A549 treated with CpdA at 1 μM for 4 hours (cell line): ENCODE measurements at places on chromosomes 4 and X. TPM values are rescaled to one million over a fixed set of nuclear protein-coding genes. Genes with fewer than 3 reads are reported as not detected.

SOWAHD gene
- total RNA-seq: 0.09 to 0.14 TPM (median 0.13 TPM) in 4 of 5 replicates, not detected in the other

GC gene
- 0.39 TPM in 1 of 5 replicates, not detected in the others for total RNA-seq

SPIN2A gene
- 0.12 to 0.32 TPM (median 0.14 TPM) in 4 of 5 replicates, not detected in the other for total RNA-seq

NHS gene
- total RNA-seq: 4.6 to 8.1 TPM (median 5.8 TPM) in 5 replicates

UGT2A2 gene
- not detected in 5 replicates for total RNA-seq

PFKFB1 gene
- total RNA-seq: 0.09 to 0.13 TPM (median 0.13 TPM) in 3 of 5 replicates, not detected in the others

GUCY1A1 gene
- not detected in 5 replicates for total RNA-seq

SUPT20HL2 gene
- total RNA-seq: not detected in 5 replicates

LRIT3 gene
- total RNA-seq: 0.05 to 0.07 TPM (median 0.06 TPM) in 5 replicates

CBLL2 gene
- not detected in 5 replicates for total RNA-seq

CD38 gene
- total RNA-seq: 7.9 to 10.4 TPM (median 8.6 TPM) in 5 replicates
